ENCODE measurements at places on chromosomes 16 and 17. TPM values are rescaled to one million over a fixed set of nuclear protein-coding genes. Genes with fewer than 3 reads are reported as not detected.

CD300H gene
- total RNA-seq, result not detected

CCDC200 gene
- not detected for total RNA-seq

KRTAP4-9 gene
- total RNA-seq, result not detected

RNF222 gene
- total RNA-seq, result not detected

CHST5 gene
- not detected for total RNA-seq

TRAPPC1 gene
- 64.2 TPM for total RNA-seq

SULT1A1 gene
- total RNA-seq, result 94.4 TPM

DPEP2 gene
- total RNA-seq, result not detected

KRTAP4-6 gene
- not detected for total RNA-seq

CLEC3A gene
- total RNA-seq, result not detected

C17orf78 gene
- not detected for total RNA-seq

DNA sequence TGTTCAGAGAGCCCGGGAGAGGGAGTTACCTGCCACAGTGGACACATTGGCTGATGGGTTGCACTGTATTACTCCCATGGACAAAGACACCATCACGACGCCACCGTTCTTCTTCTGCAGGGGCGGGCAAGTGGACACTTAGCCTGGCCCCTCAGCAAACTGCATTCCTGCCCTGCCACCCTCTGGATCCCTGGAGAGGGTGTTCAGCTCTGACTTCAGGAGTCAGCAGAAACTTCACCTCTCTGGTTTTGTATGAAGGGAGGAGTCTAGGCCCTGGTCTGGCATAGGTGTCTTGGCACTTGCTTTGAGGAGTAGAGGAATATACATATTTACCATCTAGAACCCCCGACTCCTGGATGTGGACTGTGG lies 9.3 kb downstream of the DPEP2 start:
- DNase-seq, result no peak

DNA sequence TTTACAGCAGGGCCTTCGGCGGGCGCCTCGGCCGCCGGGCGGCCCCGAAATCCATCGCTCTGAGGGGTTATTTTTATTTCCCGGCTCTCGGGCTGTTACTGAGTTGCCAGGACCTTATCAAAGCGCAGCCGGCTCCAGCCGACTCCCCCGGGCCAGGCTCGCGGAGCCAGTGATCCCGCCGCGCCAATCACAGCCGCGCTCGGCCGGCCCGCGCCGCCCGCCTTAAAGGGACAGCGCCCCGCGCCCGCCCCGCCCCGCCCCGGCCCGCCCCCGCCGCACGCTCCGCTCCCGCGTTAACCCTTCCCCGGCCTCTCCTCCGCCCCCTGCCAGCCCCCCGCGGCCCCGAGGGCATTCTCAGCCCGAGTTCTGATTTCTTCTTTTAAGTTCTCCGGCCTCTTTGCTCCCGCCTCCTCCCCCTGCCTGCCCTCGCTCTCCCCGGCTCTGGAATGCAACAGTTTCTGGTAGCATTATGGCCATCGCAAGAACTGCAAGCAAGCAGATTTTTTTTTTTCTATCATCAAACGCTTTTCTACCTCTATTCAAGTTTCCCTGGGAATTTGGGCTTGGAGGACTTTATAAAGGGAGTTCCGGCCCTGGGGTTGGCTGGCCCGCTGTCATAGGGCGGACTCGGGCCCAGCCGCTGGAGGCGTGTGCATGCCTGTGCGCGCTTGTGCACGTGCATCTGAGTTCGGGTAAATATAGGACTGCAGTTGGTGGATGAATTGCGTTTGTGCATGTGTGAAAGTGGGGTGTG lies at the start of gene AXIN2:
TSS of gene AXIN2 (minus strand) at position 197 of the 754 bp plus-strand sequence. CDS start 3,028 bp downstream, outside the sequence.
- DNase-seq, result peak; percentile 66

DNA sequence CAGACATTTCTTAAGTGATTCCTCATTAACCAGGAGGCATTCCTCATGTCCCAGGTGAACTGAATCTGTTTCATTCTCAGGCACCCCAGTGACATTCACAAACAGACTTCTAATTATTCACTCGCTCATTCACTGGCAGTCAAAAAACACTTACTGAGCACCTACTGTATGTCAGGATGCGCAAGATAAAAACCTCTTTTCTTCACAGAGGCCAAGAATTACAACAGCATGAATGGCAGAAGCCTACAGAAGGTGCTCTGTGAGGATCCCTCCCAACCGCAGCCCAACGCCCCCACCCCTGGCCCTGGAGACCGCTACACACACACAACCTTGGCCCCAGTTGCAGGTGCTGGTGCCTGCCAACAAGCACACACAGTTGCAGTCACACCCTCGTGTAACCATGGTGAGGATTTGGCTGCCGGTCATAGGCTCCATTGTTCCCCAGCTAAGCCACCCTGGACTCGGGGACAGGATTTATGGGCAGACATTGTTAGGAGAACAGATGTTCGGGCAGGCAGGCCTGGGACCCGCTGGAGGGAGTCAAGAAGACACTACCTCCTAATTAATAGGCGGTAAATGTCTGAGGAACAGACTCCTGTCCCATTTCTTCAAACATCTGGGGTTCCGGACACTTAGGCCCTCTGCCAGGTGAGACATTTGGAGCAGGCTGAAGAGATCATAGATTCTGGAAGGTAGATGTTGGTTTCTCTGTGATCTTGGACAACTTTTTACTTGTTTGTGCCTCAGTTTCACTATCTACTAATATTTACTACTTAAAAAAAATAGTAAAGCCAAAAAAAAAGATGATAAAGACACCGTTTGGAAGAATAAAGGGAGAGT lies 43.2 kb downstream of the CUEDC1 start:
- DNase-seq, result peak; percentile 86

DNA sequence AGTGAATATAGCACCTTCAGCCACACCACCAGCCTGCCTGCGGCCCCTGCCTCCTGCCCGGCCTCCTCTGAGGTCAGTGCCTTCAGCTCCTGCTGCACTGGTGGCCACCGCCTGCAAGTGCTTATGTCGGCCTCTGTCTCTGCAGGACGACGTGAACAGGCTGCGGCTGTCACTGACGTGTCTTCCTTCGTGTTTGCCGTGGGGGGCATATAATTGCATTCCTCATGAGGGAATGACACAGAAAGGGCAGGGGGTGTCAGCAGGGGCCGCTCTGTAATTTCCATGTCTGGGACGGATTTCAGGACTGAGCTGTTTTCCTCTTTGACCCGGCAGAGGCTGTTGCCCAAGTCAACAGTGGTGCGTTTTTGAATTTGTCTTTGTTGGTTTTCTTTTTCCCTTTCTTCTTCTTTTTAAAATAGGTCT lies 28.5 kb downstream of the CMIP start:
- no peak for DNase-seq

- DNase-seq, result no peak
Observed at GRCh38 chr17:63805591-63805990, 21.6 kb upstream of the PSMC5 start.

DNA sequence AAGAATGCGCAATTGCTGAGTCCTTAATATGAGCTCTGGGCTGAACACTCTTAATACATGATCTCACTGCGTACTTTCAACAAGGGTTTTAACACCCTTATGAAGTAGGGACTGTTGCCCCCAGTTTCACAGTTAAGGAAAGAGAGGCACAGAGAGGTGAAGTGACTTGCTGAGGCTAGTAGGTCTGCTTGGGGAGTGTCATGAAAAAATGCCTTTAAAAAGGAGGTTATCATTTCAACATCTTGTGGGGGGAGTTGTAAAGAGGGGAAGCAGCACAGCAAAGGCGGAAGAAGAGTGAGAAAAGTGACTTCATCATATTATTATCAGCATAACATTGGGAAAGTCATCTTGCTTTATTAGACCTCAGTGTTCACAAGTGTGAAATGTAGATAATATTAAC lies 2.1 kb downstream of the CCL4L2 start:
- no peak for DNase-seq

DNA sequence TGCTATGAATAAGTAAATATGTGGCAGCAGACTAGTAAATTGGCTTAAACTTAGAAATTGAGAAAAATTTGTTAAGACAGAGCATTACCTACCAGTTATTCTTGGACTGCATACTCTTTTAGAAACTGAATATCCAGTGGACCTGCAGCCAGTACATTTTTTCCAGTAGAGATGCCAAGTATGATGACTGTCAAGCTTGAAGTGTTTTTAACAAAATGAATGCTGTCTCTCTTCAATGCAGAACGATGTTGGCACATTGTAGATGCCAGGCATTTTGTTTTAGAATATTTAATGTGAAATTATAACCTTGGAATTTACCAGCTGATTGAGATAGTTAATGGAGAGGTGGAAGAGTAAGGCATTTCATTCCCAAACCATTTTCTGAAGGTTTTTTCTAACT lies 52.5 kb downstream of the NFAT5 start:
- no peak for DNase-seq

DNA sequence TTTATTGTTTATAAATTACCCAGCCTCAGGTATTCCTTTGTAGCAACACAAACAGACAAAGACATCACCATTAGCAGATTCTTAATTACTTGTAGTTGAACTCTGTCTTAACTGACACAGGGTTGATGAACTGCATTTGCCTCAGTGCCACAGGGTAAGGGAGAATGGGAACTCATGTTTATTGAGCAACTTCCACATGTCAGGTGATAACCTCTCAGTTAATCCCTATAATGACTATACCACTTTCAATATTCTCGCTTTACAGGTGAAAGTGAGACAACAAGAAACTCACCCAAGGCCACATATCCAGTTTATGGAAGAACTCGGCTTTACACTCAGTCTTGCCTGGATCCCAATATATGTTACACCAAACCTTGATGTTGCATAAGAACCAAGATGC lies 8.6 kb downstream of the PDILT start:
- no peak for DNase-seq

Measured in A172 (cell line).